ENCODE measurements at places on chromosomes 1 and 21. TPM values are rescaled to one million over a fixed set of nuclear protein-coding genes. Genes with fewer than 3 reads are reported as not detected.

DNA sequence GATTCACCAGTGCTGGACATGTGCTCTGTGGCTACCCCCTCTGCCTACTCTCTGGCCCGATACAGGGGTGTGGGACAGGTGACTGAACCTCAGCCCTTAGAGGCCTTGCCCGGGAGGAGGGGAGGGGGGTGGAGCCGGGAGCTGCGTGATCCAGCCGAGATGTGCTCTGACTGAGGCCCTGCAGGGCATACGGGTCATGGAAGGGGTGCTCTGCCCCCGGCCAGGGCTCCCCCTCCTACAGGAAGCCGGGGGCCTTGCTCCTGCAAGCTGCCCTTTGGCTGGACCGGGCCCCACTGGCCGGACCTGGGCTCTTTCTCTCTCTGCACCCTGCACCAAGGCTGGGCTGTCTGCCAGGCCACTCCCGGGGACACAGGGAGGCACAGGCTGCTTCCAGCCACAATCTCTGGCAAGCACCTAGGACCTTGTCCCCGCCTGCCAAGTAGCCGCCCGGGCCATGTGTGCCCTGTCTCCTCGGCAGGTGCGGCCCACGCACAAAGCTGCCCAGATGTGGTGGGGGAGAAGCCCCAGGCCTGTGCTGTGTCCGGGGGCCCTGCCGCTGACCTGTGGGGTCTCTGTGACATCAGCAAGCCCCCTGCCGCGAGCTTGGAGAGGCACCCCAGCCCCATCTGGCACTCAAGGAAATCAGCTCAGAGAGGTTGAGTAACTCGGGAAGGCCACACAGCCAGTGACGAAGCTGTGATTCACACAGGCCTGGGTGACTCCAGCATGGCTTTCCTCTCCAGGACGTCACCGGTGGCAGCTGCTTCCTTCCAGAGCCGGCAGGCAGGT is 1.5 kb downstream of the SCNN1D start:
- DNase-seq = peak; percentile 84

DNA sequence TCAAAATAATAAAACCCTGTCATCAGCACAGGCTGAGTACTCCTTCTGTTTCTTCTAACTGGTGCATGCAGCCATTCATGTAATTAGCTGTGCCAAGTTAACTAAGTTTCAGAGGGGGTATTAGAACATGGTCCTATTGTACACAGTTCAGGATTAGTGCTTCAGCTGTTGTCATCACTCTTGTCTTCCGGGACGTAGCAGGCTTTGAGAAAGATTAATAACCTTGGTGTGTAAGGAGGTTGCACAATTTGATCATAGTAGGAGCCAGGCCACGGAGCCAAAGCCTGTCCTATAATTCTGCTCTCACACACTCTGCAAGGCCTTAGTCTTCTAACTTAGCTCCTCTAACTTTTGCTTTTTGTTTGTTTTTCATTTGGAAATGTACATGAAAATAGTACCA is 44.7 kb downstream of the PTGFRN start:
- DNase-seq = no peak

GRCh38 chr1:110570901-110571300 is 35.3 kb downstream of the KCNA2 start:
- DNase-seq = no peak

- peak; percentile 10 for DNase-seq
Observed at GRCh38 chr1:176843352-176844297, 320.9 kb downstream of the ASTN1 start.

DNA sequence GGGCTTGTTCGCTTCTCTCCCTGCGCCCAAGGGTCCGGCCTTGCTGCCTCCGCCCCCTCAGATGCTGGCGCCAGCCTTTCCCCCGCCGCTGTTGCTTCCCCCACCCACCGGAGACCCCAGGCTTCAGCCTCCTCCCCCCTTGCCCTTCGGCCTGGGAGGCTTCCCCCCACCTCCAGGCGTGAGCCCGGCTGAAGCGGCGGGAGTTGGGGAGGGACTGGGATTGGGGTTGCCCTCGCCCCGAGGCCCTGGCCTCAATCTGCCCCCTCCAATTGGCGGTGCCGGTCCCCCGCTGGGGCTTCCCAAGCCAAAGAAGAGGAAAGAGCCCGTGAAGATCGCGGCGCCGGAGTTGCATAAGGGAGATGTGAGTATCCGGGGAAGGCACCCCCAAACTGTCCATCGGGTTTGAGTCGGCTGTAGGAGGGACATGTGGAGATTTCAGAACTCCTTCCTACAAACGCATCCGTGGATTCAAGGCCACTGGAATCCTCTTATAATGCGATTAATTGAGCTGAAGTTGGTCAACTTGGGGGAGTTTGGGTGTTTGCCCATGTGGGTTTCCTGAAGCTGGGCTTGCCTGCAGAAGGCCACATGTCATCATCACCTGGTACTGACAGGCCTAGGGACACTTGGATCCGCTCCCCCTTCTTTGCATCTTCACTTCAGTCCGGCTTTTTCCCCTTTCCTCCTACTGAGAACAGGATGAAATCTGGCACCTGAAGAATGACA is 707 bp downstream of the PRCC start:
- peak; percentile 27 for DNase-seq

DNA sequence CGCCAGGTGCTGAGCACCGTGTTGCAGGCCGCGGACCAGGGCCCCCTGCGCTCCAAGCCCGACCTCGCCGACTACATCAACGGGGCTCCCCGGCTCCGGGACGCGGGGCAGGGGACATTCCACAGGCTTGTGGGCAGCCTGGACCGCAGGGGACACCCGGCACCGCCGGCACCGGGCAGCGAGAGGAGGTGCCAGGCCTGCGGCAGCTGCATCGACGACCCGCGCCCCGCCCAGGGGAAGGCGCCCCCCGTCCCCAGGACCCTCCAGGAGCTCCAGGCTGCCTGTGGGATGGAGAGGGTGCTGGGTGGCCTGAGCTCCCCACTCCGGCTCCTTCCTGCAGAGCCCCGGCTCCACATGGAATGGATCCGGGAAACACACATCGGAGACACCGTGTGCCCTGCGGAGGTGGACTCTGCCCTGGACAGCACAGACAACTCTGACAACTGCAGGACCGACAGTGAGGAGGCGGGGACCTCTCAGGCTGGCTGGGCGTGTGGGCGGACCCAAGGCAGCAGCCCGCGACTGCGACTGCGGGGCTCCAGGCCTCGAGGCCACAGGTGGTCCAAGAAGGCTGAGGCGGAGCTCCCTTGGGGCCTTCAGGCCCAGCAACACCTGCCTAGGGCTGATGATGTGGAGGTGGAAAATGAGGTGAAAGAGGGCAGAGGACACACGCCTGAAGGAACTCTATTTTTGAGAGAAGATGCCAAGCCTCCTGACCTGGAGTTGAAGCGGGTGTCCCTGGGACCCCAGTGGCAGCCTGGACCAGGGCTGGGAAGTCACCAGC is 22.8 kb downstream of the KIAA1614 start:
- no peak for DNase-seq

GRCh38 chr1:46302641-46303037 is 777 bp downstream of the LRRC41 start:
- DNase-seq = peak; percentile 42

DNA sequence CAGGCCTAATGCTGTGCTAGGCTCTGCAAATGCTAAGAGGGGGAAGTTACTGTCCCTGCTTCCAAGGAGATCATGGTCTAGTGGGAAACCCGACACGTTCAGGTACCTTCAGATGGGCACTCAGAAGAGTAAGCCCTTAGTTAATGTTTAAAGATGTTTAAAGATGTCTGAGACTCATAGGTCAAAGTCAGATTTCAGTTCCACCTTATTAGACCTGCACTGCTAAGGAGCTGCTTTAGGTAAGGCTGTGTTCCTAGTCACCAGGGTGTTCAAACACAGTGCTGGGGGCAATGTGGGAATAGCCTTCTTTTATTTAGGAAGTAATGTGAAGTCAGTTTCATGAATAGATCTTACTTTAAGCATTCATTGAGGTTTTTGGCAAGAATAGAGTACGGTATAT is 3.8 kb upstream of the RUSC1 start:
- DNase-seq = no peak

Gene PDIK1L
- total RNA-seq = 5.6 TPM

Gene NBPF3
- 29.3 TPM for total RNA-seq

Gene FOXO6
- total RNA-seq = 2.3 TPM

Gene GBP2
- total RNA-seq = 10.1 TPM

Gene LIPI
- not detected for total RNA-seq

Measured in body of pancreas (tissue), 4 donors.